H1 (cell line): ENCODE measurements at places on chromosomes 7 and 10. TPM values are rescaled to one million over a fixed set of nuclear protein-coding genes. Genes with fewer than 3 reads are reported as not detected.

DNA sequence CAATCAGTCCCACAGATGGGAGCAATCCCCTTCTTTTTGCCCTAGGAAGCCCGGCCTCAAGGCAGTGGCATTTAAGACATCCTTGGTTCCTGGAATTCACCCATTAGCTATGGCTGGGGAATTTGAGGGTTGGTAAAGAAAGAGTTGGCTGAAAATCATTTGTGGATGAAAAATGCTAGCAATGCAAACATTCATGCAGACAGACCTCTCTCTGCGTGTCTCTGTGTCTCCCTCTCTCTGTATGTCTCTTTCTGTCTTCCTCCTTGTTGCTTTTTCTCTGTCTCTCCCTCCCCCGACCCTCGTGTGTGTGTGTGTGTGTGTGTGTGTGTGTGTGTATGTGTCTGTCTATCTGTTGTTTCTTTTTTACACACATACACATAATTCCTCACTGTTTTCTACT, 19.4 kb downstream of the LDB3 start:
- H3K27ac ChIP-seq, result no peak overlapping the region
- no peaks in the 10 kb centered on the region for H3K36me3 ChIP-seq
- H3K4me3 ChIP-seq, result no peak overlapping the region
- DNase-seq, result no peak

DNA sequence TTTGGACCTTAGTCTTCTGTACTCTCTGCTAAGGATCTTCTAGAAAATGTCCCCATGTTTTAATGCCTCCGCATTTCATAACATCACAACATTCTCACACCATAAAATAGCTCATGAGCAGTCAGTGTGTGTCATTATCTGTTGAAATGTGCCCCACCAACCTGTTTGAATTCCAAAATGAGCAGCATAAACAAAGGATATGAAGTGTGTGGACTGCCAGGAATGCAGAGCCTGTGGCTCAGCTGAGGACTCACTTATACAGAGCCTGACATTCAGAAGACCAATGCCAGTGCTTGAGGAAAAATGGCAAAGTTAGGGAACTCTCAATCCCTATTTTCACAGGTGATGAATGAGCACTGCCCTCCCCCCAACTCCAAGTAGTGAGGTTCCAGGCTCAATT, 621.4 kb downstream of the POM121L12 start:
- no peak for DNase-seq
- H3K36me3 ChIP-seq, result no peaks in the 10 kb centered on the region
- no peaks in the 10 kb centered on the region for H3K27me3 ChIP-seq

GRCh38 chr10:34548466-34548865, 266.6 kb downstream of the PARD3 start:
- H3K27ac ChIP-seq, result no peak overlapping the region
- DNase-seq, result no peak
- H3K27me3 ChIP-seq, result no peaks in the 10 kb centered on the region
- H3K4me3 ChIP-seq, result no peak overlapping the region
- H3K36me3 ChIP-seq, result no peaks in the 10 kb centered on the region

GRCh38 chr10:79047584-79047874, 21.2 kb upstream of the ZMIZ1 start:
- H3K4me1 ChIP-seq, result peaks cover 7% of the 10 kb centered on the region
- DNase-seq, result no peak
- H3K27ac ChIP-seq, result no peak overlapping the region
- H3K36me3 ChIP-seq, result no peaks in the 10 kb centered on the region
- no peaks in the 10 kb centered on the region for H3K27me3 ChIP-seq

DNA sequence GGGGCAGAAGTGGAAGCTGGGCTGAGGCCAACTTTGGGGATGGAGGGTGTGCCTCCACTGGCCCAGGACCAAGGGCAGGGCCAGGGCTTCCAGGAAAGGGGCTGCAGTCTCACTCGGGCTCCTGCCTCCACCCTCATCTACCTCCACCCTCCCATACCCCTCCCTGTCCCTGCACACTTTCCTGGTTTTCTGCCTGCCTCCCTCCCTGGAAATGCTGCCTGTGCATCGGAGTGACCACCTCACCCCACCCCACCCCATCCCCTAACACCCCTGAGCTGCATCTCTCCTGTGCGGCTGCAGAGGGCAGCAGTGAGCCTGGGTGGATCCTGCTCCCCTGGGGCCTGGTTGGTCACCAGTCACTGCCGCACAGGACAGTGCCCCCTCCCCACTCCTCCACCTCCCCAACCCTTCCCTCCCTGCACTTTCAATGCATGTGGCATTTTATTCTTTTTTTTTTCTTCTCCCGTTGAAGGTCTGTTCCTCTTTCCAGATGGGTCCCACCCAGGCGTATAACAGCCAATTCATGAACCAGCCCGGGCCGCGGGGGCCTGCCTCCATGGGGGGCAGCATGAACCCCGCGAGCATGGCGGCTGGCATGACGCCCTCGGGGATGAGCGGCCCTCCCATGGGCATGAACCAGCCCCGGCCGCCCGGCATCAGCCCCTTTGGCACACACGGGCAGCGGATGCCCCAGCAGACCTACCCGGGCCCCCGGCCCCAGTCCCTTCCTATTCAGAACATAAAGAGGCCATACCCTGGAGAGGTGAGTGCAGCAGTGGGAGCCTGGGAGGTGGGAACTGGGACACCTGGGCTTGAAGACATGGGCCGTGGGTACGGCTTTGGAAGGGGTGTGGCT, 54.1 kb upstream of the PPIF start:
- H3K4me3 ChIP-seq, result no peak overlapping the region
- H3K36me3 ChIP-seq, result no peaks in the 10 kb centered on the region; the same call in 1 of the 2 replicates
- H3K27me3 ChIP-seq, result no peaks in the 10 kb centered on the region
- H3K4me1 ChIP-seq, result no peaks in the 10 kb centered on the region

GRCh38 chr10:26386781-26387180, 51.4 kb upstream of the APBB1IP start:
- no peaks in the 10 kb centered on the region for H3K4me1 ChIP-seq
- H3K36me3 ChIP-seq, result no peaks in the 10 kb centered on the region
- no peak overlapping the region for H3K4me3 ChIP-seq
- DNase-seq, result no peak

- H3K27ac ChIP-seq, result peak within 1 kb of the TSS; percentile 95
- H3K4me1 ChIP-seq, result no peaks in the 10 kb centered on the region; the same call in 1 of the 2 replicates
- H3K36me3 ChIP-seq, result no peaks in the 10 kb centered on the region
- H3K4me3 ChIP-seq, result peak within 1 kb of the TSS; percentile 79
Measured at GRCh38 chr10:74150204-74150989, at the start of gene AP3M1. Gene AP3M1, minus strand, starts transcription at chr10:74150828. Its CDS starts 12,449 bp downstream, at chr10:74138379.

DNA sequence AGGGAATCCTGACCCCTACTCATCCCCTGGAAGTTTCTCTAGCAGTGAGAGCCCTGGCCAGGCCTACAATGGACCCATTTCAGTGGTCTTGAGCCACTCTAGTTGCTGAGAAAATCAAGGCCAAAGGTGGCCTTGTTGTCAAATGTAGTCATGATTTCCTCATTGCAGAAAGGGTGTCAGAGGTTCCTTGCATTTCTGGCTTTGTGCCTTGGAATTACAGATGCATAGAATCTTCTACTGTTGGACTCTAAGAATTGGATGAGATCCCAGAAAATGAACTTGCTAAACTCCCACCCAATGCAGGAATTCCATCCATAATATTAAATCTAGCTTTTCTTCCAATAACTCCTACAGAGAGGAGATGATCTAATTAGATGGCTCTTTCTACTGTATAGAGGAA, 12.2 kb downstream of the CPA2 start:
- no peak overlapping the region for H3K4me3 ChIP-seq
- H3K36me3 ChIP-seq, result no peaks in the 10 kb centered on the region
- H3K4me1 ChIP-seq, result peaks cover 4% of the 10 kb centered on the region
- no peak overlapping the region for H3K27ac ChIP-seq
- H3K27me3 ChIP-seq, result no peaks in the 10 kb centered on the region

GRCh38 chr7:69597278-69598076, 798 bp upstream of the AUTS2 start:
- no peak overlapping the region for H3K27ac ChIP-seq
- peaks cover 34% of the 10 kb centered on the region for H3K27me3 ChIP-seq
- peak overlapping the region; percentile 45 for H3K4me3 ChIP-seq

- no peaks in the 10 kb centered on the region for H3K4me1 ChIP-seq
- no peak overlapping the region for H3K27ac ChIP-seq
- DNase-seq, result no peak
- peaks cover 2% of the 10 kb centered on the region; the same call in 1 of the 2 replicates for H3K36me3 ChIP-seq
- H3K27me3 ChIP-seq, result no peaks in the 10 kb centered on the region
- no peak overlapping the region for H3K4me3 ChIP-seq
Measured at GRCh38 chr10:127073666-127074065, 122.7 kb downstream of the INSYN2A start.

DNA sequence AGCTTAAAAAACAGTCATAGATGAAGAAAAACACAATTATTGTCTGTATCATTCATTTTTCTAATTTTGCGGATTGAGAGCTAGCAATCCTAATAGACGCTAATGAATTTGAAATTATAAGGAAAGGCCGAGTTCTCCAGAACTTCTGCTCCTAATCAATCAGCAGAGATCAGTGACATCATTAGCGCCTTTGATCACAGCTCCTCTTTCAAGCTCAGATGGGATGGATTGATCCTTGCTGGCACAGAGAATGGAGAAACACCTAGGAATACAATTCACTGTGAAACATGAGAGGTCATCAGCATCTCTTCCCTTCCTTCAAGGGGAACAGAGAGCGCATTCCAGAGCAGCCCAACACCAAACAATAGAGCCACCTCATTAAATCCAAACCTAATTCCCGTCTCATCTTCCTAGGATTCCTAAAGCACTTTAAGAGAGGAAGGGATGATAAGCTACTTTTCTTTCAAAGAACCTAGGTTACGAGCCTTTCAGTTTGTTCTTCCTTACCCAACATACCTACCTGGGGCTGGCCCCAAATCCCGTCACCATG, 24.4 kb downstream of the GLI3 start:
- no peak for DNase-seq
- H3K36me3 ChIP-seq, result no peaks in the 10 kb centered on the region
- no peaks in the 10 kb centered on the region for H3K27me3 ChIP-seq

- DNase-seq, result no peak
- no peak overlapping the region for H3K27ac ChIP-seq
- H3K27me3 ChIP-seq, result no peaks in the 10 kb centered on the region; the same call in 1 of the 2 replicates
- H3K4me1 ChIP-seq, result no peaks in the 10 kb centered on the region
- H3K36me3 ChIP-seq, result no peaks in the 10 kb centered on the region
Measured at GRCh38 chr7:115217373-115217772, 295.5 kb downstream of the MDFIC start.

- no peak overlapping the region for H3K27ac ChIP-seq
- H3K36me3 ChIP-seq, result no peaks in the 10 kb centered on the region
- no peaks in the 10 kb centered on the region for H3K27me3 ChIP-seq
- H3K4me1 ChIP-seq, result no peaks in the 10 kb centered on the region
Measured at GRCh38 chr7:84399661-84400060, 205.1 kb upstream of the SEMA3A start.

- no peaks in the 10 kb centered on the region for H3K4me1 ChIP-seq
- no peaks in the 10 kb centered on the region for H3K36me3 ChIP-seq
Measured at GRCh38 chr7:25802057-25802456, 349.9 kb upstream of the NFE2L3 start.

DNA sequence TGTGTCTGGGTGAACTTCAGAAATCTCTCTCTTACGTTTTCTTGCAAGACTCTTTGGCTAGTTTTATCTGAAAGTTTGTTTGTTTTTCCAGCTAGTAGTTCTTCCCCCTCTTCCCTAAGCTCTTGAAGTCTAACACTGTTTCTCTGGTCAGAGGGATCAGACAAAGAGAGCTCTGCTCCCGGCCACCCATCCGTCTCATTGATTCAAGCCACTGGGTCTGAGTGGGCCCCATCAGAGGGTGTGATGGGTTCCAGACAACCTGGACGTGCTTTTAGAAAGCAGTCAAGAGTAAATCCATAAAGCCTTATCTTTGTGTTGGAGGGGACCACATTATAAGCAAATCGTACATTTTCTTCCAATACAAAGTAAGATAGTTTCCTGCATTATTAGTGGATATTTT, 242.6 kb upstream of the C7orf33 start:
- no peaks in the 10 kb centered on the region for H3K36me3 ChIP-seq
- H3K27ac ChIP-seq, result no peak overlapping the region
- no peak for DNase-seq
- H3K4me3 ChIP-seq, result no peak overlapping the region
- no peaks in the 10 kb centered on the region for H3K4me1 ChIP-seq

Gene GARIN1A
- total RNA-seq, result 0.29 and 0.34 TPM in 2 replicates

Gene CEP55
- total RNA-seq, result 18.9 and 19.6 TPM in 2 replicates

Gene CASP7
- total RNA-seq, result 4.1 and 5.0 TPM in 2 replicates

Gene VPS50
- 8.8 and 9.3 TPM in 2 replicates for total RNA-seq

Gene SPDYE9
- not detected in 2 replicates for total RNA-seq

Gene IQCE
- total RNA-seq, result 4.9 and 5.7 TPM in 2 replicates

Gene HMX2
- total RNA-seq, result 1.3 and 2.0 TPM in 2 replicates

Gene LRRC18
- not detected in 2 replicates for total RNA-seq

Gene GPER1
- total RNA-seq, result 0.24 and 0.52 TPM in 2 replicates

Gene CHST3
- 5.7 and 5.8 TPM in 2 replicates for total RNA-seq

Gene CALHM3
- 0.17 TPM in 1 of 2 replicates, not detected in the other for total RNA-seq
